ENCODE measurements at places on chromosomes 11 and 22.
A peak's percentile ranks its signal among the peaks of the same experiment; 100 is the strongest.

DNA sequence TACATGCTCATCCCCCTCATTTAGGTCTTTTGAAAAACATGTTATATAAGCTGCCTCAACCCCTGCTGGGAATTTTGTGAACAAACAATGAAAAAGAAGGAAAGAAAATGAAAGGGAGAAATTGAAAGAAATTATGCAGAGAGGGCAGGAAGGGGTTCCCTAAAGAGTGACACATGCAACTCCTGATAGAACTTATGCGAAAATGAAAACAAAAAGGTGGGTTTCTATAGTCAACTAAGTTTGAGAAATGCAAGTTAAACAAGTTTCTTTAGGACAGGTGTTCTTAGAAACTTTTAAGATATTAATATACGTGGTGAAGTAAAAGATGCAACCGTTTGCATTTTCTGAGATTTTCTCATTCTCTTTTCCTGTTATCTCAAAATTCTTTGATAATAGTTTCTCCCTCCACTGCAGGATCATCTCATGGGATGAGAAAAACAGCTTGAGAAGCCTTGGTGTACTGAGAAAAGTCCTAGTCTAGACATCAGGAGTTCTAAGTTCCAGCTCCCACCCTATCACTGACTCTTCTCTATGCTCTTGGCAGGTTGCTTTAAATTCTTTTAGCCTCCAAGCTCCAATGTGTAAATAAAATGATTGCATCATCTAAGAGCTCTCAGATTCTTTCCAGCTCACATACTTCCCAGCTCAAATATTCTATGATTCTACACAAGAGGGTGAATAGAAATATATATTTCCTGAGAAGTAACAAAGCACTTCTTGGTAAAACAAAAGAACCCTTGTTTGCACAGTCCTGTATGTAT is 109.2 kb downstream of the FAM76B start:
- no peak for DNase-seq

DNA sequence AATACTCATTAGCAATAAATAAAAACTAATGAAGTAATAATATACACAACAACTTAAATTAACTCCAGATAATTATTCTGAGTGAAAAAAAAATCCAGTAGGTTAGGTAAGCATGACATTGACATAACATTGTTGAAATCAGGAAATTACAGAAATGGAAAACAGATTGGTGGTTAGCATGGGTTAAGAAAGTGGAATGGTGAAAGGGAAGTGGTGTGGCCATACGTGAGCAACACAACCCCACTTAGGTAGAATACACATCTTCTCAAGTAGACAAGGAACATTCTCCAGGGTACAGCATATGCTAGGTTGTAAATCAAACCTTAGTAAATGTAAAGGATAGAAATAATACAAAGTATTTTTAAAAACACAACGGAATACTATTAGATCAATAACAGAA is 30.2 kb upstream of the CLTCL1 start:
- no peak for DNase-seq

DNA sequence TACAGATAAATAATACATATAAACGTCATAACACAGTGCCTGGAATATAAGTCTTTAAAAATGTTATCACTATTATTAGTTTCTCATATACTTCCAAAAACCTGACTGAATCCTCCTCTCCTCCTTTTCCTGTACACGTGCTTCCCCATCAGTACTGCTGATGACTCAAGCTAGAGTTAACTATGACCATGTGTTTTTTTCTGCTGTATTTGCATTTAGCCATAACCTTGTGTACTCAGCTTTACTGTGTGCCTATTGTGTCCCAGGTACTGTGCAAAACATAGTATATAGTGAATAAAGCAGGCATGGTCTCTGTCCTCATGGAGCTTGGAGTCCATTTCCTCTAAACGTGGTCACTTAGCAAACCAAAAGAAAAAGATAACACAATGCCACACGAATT is 56.5 kb upstream of the ARHGAP32 start:
- DNase-seq = no peak

- DNase-seq = no peak
Measured at GRCh38 chr11:114167355-114167754, 107.8 kb downstream of the ZBTB16 start.

- DNase-seq = no peak
Measured at GRCh38 chr11:116386118-116386699, 386.6 kb downstream of the BUD13 start.

DNA sequence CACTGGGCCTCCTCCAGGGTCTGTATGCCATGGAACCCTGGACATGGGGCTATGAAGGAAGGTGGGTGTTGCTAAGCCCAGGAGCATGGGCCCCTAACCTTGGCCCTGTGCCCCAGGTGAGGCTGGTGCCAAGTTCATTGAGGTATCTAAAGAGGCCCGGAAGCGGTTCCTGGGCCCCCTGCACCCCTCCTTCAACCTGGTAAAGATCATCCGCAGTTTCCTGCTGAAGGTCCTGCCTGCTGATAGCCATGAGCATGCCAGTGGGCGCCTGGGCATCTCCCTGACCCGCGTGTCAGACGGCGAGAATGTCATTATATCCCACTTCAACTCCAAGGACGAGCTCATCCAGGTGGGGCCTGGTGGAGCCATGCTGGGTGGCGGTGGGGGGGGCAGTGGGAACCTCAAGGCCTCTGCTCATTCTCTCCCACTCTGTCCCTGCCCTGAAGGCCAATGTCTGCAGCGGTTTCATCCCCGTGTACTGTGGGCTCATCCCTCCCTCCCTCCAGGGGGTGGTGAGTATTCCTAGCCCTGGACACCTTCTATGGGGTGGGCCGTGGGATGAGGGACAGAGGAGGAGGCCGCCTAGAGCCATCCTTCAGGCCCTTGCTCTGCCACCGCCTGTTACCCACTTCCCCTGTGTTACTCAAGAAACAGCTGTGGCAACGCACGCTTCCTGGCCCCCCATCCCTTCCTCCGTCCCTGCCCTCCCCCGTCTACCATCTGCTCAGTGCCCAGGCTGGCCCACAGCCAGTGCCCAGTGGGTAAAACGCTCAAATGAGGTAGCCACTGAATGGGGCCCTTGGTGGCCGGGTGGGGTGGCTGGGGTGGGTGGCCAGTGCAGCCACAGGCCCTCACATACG is 3.0 kb downstream of the PNPLA2 start:
- no peak for DNase-seq

- no peak for DNase-seq
Measured at GRCh38 chr11:68199295-68199987, 13.7 kb downstream of the KMT5B start.

- DNase-seq = no peak
Measured at GRCh38 chr22:49590851-49591445, 236.7 kb downstream of the BRD1 start.

- DNase-seq = no peak
Measured at GRCh38 chr11:122210367-122210997, 94.5 kb upstream of the BLID start.

DNA sequence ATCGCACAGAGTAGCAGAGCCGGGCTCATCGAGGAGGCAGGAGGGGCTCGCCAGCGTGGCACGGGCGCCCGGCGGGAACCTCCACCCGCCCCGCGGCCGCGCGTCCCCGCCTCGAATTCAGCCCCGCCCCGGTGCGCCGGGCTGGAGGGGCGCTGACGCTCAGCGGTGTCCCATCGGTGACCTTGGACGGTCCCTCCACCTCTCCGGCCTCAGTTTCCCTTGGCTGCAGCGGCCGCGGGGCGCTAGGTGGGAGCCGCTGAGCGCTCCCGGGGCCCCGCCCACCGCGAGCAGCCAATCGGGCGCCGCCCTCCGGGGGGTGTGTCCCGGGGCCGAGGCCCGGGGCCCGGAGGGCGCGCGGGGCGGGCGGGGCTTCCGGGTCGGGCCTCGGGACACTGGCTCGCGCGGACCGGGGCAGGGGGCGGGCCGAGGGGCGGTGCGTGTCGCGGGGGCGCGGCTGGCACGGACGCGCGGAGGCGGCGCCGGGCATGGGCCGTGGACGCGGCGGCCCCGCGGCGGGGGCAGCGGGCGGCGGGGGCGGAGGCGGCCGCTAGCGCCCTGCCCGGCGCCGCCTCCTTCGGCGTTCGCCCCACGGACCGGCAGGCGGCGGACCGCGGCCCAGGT is at the start of gene PPARA:
Gene PPARA (plus strand): TSS at position 493 of the 621 bp plus-strand sequence. CDS start 47,858 bp downstream, outside the sequence.
- peak; percentile 78 for DNase-seq

DNA sequence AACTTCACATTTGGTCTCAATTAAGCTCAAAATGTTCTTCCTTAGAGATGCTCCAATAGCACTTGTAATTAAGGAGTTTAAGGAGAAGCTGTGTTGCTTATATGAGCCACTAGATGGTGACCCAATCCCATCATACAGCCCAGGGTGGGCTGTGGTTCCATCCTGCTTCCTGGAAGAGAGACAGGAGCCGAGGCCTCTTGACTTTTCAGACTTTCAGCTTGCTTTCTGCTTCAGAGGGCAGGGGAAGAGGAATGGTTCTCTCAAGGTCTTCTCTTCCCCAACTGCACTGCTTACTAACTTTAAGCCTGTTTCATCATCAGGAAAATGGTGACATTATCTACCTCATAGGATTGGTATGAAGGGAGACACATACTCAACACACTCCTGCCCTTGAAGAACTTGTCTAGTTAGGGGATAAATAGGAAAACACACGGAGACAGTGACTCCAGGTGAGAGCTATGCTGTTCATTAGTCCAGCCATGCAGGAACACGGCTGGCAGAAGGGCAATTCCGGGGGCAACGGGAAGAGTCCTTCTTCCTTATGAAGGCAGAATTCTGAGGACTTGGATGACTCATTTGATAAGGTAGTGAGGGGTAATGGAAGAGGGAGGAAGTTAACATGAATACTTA is 20.1 kb downstream of the TMEM218 start:
- no peak for DNase-seq

GRCh38 chr11:122666743-122667142 is 11.2 kb downstream of the UBASH3B start:
- DNase-seq = no peak

- DNase-seq = no peak
Measured at GRCh38 chr11:36053281-36053680, 109.4 kb downstream of the LDLRAD3 start.

- DNase-seq = no peak
Measured at GRCh38 chr11:66570079-66570849, 1.9 kb upstream of the CTSF start.

- no peak for DNase-seq
Measured at GRCh38 chr11:116071241-116071640, 567.0 kb upstream of the CADM1 start.

DNA sequence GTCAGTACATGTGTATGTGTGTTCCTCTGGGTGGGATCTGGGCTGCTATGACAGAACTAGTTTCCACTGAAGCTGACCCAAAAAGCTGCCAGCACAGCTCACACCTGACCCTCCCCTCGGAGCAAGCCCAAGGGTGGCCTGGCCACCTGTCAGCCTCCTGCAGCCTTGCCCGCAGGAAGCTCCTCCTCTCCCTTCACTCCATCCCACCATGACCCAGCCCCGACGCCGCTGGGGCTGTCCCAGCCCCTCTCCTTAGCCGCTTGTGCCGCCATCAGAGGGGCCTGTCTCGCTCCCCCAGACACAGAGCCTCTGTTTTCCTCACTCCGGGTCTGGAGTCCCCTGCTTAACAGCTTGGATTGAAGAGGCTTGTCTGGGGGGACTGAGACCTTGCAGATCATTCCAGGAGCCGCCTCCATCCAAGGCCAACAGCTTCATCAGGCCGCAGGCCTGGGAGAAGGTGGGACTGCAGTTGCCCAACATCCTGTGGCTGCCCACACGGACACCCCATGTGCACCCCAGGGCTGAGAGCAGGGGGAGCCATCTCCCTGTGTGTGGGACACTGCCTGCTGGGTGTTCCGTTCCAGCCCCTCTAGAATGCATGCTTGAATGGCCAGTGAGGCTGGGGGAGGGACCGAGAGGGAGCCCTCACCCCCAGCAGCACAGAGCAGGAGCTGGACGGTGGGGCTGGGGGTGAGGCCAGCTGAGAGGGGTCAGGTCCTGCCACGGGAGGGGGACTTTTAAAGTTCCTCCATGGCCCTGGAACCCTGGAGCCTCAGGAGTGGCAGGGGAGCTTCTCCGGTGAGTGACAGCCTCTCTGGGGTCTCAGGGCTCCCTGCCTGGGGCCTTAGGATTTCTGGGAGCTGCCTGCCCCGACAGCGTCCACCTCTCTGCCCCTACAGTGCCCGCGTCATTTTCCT is 696 bp downstream of the MRGPRF start:
- DNase-seq = no peak

- DNase-seq = no peak
Measured at GRCh38 chr11:109071262-109071661, 350.7 kb upstream of the C11orf87 start.

Data from central memory CD4-positive, alpha-beta T cell (primary cell).